ENCODE measurements at places on chromosomes 5 and 9.

GRCh38 chr5:26681861-26682260 is 356.5 kb downstream of the CDH9 start:
- no peak for DNase-seq

- no peak for DNase-seq
Measured at GRCh38 chr5:151892393-151892792, 32.3 kb downstream of the GLRA1 start.

DNA sequence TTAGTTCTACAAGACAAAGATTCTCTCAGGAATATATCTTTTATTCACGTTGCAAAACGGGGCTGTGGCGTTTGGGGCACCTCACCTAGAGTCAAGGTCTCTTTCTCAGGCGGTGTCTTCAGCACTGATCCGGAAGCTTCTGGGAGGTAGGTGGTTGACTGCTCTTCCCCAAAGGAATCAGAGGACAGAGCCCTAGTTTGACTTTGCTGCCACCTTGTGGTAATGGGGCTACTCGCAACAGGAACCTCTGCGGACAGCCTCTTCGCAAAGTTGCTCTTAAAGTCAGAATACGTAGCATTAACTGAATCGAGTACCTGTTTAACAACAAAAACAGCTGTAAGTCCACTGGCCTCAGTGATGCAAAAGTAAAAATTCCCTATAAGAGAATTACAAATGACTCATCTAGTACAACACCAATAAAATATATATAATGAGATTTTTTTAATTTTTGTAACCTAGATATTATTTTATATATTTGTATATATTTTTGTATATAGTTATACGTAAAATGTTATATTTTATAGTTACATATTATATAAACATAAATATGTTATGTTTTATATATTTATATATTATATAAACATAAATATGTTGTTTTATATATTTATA is 13.3 kb upstream of the GPX8 start:
- peak; percentile 82 for DNase-seq

DNA sequence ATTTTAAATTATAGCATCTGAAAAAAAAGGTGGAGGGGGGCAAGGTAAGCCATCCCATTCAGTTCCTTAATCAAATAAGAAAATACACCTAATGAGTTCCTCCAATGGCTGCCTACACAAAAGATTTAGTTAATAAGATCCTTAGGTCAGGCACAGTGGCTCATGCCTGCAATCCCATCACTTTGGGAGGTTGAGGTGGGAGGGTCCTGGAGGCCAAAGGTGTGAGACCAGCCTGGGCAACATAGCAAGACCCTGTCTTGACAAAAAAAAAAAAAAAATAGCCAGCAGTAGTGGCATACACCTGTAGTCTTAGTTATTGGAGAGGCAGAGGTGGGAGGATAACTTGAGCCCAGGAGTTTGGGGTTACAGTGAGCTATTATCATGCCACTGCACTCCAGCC is 78.4 kb downstream of the ST8SIA4 start:
- no peak for DNase-seq

DNA sequence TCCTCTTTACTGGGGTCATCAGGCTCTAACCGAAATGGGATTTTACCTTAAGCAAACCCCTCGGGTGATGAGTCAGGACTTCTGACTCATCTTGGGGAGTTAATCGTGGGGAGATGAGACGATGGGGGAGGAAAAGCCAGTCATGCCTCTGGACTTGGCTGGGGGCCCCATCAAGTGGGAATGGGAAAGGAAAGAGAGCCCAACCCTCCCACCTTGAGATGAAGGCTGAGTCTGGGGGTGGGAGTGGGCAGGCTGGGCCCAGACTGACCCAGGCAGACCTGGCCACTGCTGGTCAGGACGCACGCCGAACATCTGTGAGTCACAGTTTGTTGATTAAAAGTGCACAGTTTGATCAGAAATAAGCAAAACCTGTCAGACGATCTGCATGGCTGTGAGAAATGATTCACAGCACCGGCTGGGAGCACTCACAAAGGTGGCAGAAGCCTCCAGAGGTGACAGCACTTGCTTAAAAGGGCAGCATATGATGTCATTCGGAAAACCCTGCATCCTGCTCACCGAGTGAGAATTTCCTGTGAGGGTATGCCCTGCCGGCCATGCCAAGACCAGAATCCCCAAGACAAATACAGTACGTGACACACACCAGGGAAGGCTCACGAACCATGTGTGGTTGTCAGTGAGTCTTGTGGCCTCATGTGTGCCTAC is 50.0 kb upstream of the SLC25A51 start:
- peak; percentile 100 for DNase-seq

GRCh38 chr5:179610903-179611265 is 12.6 kb downstream of the HNRNPH1 start:
- DNase-seq = no peak

DNA sequence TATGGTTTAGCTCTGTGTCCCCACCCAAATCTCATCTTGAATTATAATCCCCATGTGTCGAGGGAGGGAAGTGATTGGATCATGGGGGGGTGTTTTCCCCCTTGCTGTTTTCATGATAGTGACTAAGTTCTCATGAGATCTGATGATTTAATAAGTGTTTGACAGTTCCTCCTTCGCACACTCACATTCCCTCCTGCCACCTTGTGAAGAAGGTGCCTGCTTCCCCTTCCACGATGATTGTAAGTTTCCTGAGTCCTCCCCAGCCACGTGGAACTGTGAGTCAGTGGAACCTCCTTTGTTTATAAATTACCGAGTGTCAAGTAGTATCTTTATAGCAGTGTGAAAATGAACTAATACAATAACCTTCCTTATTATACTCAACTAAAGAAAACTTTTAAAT is 24.3 kb upstream of the TEX10 start:
- peak; percentile 15 for DNase-seq

- DNase-seq = peak; percentile 58
Measured at GRCh38 chr9:15420796-15421195, 1.9 kb upstream of the SNAPC3 start.

DNA sequence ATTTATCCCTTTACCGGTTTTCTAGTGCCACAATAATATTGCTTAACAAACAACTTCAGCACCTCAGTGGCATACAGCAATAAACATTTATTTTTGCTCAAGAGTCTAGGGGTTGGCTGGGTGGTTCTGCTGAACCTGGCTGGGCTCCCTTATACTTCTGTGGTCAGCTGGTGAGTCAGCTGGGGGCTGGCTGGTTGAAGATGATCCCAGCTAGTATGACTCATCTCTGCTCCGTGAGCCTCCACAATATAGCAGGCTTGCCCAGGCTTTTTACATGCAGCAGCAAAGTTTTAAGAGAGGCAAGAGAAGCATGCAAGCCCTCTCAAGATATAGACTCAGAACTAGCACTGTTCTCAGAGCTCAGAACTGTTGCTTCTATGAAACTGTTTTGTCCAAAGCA is 523.5 kb upstream of the CLINT1 start:
- DNase-seq = peak; percentile 97

DNA sequence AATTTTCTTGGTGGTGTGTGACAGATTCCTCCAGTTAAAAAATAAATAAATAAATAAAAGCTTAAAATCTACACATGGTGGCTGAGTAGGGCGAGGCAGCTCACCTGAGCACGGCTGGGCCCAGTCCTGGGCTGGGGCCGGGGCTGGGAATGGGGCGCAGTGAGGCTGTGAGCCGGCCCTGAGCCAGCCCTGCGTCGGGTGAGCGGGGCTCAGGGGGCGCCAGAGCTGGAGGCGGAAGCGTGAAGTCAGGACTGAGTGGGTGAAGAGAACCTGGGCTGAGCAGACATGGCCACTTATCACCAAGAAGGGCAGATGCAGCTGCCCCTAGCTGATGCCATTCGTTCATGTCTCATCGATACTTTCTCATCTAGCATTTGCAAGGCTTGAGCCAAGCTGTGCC is 22.8 kb upstream of the DTWD2 start:
- DNase-seq = no peak

GRCh38 chr9:20028192-20028848 is 239.5 kb upstream of the SLC24A2 start:
- DNase-seq = no peak

Data from IMR-90 (cell line).